Activated CD4-positive, alpha-beta T cell treated with anti-CD3 and anti-CD28 coated beads for 1 hour (primary cell): ENCODE measurements at places on chromosomes 6 and 20.

DNA sequence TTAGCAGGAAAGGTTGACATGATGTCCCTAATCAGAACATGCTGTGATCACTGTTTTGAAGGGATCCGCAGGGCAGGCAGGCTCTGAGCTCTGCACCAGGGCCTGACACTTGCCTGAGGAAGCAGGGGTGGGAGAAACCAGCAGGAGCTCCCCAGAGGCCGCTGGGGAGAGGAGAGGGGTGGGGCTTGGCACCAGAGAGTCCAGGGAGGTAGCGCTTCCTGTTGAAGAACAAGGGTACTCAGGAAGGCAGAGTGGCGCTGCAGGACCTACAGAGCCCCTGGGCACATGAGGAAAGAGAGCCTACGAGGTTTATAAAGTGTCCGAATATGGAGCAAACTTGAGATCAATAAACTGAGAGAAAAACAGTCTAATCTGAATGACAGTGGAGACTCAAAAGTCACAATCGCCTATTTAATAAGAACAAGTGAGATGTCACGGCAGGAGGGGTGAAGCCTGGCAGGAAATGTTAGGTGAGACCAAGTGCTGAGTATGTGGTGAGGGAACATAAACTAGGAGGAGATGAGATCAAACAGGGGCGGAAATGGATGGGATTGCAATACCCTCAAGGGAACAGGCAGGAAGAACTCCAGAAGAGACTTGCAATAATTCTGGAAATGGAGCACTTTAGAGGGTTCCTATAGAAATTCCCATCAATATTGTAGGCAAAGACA lies 5.8 kb upstream of the TBXT start:
- DNase-seq, result no peak

DNA sequence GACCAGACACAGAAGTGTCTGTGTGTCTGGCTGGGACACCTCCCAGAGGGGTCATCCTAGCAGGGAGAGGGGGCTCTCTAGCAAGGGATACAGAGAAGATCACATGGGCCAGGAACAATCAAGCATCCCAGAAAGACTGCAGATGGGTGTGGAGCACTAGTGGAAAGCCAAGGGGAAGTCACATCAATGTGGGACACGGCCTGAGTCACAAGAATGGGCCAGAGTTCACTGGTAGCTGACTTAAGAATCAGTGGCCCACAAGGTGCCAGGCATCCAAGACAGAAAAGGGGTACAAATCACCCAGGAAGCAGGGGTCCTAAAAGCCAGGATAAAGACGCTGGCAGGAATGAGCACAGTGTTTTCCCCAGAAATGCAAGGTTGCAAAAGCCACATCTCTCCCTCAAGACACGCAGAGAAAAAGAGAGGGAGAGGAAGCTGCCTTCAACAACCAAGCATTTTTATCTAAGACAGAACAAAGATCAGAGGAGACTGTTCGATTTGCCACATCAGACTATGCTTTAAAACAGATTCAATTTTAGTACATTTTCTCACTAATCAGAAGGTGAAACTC lies 113.6 kb upstream of the DST start:
- DNase-seq, result no peak

GRCh38 chr6:43914272-43915147 lies 144.5 kb downstream of the VEGFA start:
- no peak for DNase-seq

GRCh38 chr6:111278731-111279130 lies 191.4 kb downstream of the SLC16A10 start:
- no peak for DNase-seq

- no peak for DNase-seq
These were observed 202.3 kb downstream of the ERMARD start for GRCh38 chr6:169953686-169954085.

GRCh38 chr6:116801971-116802370 lies 26.9 kb downstream of the GPRC6A start:
- DNase-seq, result no peak

DNA sequence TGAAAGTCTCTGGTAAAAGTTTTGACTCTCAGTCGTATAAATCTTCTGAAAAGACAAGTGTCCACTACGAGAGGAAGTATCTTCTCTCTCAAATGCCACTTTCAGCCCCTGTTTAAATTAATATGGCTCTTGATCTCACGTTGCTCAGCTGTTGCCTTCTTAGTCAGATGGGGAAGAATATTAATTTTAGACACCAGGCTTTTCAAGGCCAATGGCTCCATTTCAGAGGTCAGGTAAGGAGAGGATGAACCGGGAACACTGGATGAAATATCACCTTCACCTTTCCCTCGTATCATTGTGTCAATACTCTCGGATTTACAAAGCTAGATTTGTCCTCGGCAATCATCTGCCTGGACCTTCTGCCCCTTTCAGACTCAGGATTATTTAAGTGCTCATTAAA lies at the start of gene MYLK4:
Gene MYLK4 (minus strand): TSS at position 91 of the 400 bp plus-strand sequence. CDS start 1,628 bp downstream, outside the sequence.
- no peak for DNase-seq

GRCh38 chr20:38903335-38903734 lies 22.9 kb upstream of the FAM83D start:
- no peak for DNase-seq

DNA sequence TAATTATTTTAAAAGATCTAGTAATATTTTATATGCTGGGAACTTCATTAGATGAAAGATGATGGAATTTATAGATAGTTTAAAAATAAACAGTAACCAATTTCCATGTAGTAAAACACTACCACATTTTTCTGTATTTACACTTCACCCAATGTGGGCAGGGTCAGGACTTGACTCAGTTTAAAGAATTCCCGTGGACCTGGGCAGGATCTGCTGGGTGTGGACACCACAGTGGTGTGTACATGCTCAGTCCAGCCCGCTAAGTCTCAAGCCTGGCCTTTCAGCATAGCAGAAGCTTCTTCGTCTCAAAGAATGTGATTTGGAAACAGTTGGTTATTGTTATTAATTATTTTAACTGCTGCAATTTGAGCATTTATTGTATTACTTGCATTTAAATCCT lies 364.2 kb downstream of the SYNE1 start:
- no peak for DNase-seq

GRCh38 chr6:132675002-132675401 lies 16.0 kb upstream of the TAAR1 start:
- DNase-seq, result no peak

- DNase-seq, result no peak
These were observed 232.7 kb upstream of the TENT5A start for GRCh38 chr6:81985191-81985590.

GRCh38 chr6:46921059-46921458 lies 679 bp downstream of the ADGRF5 start:
- no peak for DNase-seq

GRCh38 chr20:59318201-59318790 lies 17.9 kb downstream of the EDN3 start:
- no peak for DNase-seq

- DNase-seq, result no peak
These were observed 111.6 kb downstream of the RTN4IP1 start for GRCh38 chr6:106517706-106518105.

DNA sequence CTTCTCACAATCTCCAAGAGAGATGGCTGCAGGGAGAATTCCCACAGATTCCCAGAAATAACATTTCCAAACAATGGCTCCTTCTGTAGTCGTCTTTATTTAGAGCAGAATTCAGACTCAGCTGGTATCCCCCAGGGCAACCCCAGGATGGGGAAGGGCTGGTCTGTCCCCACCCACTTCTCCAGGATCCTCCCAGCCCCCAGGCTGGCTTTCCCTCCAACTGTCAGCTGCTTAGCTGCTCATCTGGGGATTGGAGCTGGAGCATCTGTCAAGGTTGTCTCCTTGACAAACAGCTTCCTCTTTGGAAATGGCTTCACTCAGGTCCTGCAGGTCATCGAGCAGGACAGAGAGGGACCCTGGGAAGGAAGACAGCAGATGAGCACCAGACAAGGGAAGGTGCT lies 3.5 kb upstream of the PSORS1C2 start:
- no peak for DNase-seq

- DNase-seq, result no peak
These were observed 90.9 kb downstream of the ANKS1A start for GRCh38 chr6:34979994-34980393.

- no peak for DNase-seq
These were observed 34.1 kb downstream of the CDS2 start for GRCh38 chr20:5160882-5161281.

GRCh38 chr20:1315804-1316203 lies 13.1 kb downstream of the SDCBP2 start:
- DNase-seq, result no peak

DNA sequence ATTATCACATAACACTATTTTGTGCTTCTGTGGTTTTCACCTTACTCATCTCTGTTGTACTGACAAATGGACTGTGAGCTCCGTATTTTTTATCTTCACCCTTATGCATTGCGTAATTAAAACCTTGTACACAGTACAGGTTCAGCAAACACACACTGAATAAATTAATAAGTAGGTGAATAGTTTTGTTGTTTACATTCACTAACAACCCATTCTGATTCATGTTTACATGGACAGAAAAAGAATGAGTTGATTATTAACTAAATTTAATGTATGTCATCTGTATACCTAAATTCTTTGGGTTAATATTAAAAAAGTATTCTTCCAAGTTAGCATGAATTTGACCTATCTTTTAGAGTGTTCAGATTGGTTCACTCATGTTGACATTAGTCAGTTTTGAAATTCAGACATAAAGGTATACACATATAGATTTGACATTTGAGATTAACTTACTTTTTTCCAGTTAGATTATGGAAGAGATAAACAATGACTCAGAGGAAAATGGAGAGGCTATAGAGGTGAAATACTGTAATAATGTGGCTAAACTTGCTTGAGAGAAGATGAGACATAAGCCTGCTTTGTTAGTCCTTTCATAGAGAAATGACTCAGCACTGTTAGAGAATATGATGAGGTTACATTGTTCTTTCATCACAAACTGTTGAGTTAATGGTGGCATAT lies 541.7 kb upstream of the FLRT3 start:
- DNase-seq, result no peak

DNA sequence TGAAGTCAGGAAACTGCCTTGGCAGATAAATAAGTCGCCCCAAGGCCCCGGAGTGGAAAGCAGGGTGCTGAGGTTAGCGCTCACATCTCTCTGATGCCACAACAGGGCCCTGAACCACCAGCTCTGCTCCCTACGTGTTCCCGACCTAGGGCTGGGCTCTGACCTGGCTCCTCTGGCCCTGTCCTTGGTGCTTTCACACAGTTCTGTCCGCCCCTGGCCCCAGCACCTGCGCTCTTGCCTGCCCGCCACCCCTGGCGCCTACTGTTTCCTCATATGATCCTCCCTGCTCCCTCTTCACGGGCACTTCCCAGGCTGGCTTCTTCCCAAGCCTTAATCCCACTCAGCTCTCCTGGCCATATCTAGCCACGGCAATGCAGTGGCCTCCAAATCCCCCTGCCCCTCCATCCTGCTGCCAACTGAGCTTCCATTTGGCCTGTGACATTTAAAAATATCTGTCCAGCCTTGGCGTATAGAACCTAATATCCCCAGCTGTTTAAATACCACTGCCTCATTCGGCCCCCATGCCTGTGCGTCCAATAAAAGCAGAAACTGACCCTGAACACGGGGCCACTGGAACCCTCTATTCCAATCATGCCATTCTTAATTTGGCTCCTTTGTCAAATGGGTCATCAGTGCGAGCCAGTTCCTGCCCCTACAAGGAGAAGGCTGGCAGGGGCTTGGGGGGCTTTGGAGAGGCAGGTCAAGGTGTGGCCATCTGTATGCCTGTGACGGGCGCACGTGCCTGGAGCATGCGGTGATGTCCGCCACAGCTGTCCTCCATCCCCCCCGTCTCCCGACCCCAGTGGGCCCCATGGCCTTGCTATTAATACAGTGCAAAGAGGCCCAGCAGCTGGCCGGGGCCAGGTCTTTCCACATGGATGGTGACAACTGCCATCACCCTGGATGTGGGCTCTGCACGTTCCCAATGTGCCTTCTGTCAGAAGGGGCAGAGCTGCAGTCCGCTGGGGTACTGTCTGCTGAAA lies 27.7 kb downstream of the GNAS-AS1 start:
- DNase-seq, result no peak

GRCh38 chr6:34340394-34340793 lies 52.1 kb downstream of the NUDT3 start:
- no peak for DNase-seq

DNA sequence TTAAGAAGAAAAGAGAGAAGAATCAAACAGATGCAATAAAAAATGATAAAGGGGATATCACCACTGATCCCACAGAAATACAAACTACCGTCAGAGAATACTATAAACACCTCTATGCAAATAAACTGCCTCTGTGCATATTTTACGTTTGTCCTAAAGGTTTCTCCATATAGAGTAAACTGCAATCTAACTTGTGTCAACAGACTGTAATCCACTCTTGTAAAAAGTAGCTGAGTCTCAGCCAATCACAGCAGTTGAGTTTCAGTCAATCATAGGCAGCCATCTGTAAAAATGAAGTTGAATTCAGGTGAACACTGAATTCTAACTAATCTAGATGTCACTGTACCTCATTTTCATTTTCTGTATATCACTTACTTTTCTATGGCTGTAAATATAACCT lies 112.2 kb upstream of the SYNCRIP start:
- no peak for DNase-seq

DNA sequence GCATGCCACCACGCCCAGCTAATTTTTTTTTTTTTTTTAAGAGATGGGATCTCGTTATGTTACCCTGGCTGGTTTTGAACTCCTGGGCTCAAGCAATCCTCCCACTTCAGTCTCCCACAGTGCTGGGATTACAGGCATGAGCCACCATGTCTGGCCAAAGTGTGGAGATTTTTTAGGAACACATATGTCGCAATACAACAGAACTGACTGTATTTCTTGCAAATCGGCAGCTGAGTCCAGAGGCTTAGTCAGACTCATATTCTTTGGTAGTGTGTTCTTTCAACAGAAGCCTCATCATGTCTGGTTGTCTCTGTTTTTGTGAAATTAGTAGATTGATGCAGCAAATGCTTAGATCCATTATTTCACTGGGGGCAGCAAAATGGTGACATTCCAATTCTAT lies 23.9 kb upstream of the CD164 start:
- no peak for DNase-seq

GRCh38 chr20:7989379-7989778 lies 30.2 kb downstream of the TMX4 start:
- no peak for DNase-seq

DNA sequence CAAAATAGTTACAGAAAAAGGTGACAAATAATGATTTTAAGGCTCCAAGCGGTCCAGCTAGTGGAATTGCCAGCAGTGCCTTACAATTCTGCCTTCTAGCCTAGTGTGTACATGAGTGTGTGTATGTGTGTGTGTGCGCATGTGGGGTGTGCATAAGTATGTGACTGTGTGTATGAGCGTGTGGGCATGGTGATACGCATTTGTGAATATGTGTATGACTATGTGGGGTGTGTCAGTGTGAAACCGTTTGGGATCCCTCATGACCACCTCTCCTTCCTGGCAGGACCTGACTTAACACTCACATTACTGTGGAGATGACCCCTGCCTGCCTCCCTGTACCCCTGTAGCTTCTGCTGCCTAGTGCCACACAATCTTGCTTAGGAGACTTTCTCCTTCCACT lies 40.4 kb upstream of the RNF182 start:
- DNase-seq, result no peak
